CD4-positive, alpha-beta T cell treated with Interleukin-21 for 1 hour (primary cell): ENCODE measurements at places on chromosomes 7 and 10.
A peak's percentile ranks its signal among the peaks of the same experiment; 100 is the strongest.

DNA sequence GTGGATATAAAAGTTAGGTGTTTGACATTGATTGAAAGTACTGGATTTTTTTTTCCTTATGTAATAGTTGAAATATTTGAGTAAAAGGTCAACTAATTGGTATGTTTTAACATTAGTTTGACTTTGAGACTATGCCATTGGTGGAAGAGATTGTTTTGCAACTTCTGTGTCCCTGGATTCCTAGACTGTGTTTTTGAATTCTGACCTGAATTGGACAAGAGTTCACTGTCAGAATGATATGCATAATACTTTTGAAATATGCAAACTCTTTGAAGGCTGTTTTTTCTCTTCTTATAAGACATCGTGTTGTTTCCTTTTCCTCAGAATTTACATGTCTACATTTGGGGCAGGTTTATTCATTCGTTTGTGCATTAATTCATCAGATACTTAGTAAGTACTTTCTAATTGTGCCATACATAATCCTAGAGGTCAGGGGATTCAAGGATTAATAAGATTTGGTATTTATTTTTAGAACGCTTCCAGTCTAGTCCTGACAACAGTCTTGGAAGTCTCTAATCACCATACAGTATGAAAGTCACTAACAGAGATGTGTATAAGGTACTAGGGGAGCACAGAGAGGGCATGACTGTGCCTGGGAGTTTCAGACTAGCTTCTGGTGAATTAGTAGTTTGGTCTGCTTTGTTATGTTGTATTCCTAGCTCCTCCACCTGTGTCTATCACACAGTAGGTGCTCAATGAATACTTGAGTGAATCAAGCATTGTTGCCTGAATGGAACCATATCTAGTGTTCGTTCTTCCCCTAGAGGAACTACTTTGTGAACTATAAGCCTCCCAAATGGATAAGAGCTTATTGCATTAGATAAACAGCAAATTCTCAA is 49.2 kb downstream of the AGK start:
- no peak for DNase-seq

DNA sequence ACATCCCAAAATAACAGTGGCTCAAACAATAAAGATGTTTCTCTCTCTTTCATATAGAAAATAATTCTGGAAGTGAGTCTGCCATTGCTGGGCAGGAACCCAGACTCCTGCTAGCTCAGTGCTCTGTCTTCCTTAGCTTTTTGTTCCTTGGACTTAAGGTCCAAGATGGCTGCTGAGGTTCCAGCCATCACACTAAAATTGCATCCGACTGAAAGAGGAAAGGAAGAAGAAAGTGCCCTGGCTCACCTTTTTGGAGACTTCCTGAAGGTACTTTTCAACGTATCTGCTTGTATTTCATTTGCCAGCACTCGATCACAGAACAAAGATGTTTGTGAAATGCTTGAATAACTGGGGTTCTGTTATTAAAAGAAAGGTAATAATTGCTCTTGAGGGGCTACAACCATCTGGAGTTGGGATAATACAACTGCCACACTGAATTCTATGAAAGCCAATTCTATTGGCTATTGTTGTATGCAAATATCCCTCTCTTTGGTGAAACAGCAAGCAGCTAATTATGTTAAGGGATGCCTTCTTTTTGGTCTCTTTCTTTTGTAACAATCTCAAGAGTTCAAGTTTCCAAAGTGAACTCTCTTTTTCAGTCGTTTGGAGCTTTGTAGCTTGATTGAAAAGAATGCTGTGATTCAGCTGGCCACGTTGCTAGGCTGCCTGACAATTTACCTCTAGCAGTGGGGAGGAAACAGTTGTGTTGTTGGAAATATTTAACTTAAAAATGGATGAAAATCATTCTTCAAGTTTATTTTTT is 83.9 kb downstream of the BAMBI start:
- no peak for DNase-seq

DNA sequence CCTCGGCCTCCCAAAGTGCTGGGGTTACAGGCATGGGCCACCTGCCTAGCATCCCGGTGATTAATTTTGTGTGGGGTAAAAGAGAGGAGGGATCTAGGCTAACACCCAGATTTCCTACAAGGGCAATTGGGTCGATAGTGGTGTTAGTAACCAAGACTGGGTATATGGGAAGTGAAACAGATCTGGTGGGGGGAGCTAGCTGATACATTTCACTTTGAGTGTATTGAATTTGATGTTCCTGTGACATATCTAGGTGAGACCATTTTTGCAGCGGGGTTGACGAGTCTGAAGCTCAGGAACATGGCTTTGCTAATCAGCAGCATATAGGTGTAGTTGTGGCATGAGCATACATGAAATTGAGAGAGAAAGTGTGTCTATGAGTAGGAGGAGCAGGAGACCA is 12.0 kb downstream of the CLCN1 start:
- no peak for DNase-seq

GRCh38 chr7:130272381-130273080 is 5.9 kb downstream of the CPA2 start:
- no peak for DNase-seq

- DNase-seq = no peak
Measured at GRCh38 chr10:45417746-45418145, 43.7 kb downstream of the ALOX5 start.

DNA sequence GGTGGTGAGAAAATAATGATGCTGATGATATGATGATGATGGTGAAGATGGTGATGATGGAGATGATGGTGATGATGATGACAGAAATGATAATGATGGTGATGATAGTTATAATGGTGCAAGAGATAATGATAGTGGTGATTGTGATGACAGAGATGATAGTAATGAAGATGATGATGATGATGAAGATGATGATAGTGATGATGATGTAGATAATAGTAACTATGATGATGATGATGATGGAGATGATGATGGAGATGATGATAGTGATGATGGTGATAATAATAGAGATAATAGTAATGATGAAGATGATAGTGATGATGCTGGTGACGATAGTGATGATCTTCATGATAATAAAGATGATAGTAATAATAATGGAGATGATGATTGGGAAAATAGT is 22.2 kb downstream of the ABCA13 start:
- DNase-seq = no peak

GRCh38 chr7:118492466-118492865 is 268.0 kb downstream of the ANKRD7 start:
- DNase-seq = no peak

- no peak for DNase-seq
Measured at GRCh38 chr10:96416643-96417042, 57.8 kb upstream of the OPALIN start.

DNA sequence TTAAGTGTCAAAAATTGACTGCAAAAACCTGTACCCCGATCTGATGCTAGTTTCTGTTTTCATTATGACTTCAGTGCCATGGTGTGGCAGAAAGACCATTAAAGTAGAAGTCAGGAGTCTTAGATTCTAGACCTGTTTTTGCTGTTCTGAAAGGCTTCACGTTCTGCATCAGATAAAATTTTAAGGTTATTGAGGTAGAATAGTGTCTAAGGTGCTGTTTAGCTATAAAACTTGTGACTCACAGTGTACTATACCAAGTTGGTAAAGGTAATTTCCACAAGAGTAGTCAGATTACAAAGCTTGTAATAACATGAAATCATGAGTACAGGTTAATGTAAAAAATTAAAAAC is 38.6 kb downstream of the ZNRF2 start:
- peak; percentile 40 for DNase-seq

DNA sequence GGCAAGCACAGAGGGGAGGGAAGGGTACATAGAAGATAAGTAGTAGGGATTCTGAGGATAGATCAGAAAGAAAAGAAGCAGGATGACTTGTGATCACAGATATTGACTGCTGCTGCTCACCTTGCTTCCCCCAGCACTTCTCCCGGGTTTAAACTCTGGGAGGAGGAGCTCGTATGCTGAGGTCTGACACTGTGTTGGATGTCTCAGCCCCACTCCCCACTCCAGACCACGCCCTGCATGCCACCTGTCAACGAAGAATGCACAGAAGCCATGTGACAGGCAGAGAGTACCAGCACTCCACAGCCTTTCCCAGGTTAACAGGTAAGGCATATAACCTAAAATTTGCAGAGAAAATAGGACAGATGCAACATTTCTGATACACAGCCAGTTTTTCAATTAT is 388.9 kb downstream of the TNS3 start:
- no peak for DNase-seq

- DNase-seq = peak; percentile 44
Measured at GRCh38 chr10:69957886-69958555, 94.6 kb upstream of the MACROH2A2 start.

DNA sequence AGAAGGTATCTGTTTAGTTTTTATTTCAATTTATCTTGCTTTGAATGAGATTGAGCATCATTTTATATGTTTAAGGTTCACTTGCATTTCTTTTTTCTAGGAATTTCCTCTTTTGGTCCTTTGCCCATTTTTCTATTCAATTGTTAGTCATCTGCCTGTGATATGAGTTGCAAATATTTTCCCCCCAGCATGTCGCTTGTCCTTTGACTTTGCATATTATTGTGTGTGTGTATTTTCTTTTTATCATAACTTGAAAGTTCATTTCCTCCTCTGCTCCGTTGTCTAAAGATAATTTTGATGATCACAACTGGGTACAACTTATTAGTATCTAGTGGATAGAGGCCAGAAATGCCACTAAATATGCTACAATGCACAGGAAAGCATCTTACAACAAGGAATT is 132.7 kb upstream of the MDFIC start:
- DNase-seq = no peak

GRCh38 chr10:33412653-33413361 is 78.3 kb upstream of the NRP1 start:
- DNase-seq = no peak

GRCh38 chr7:102454468-102454867 is 10.2 kb downstream of the ALKBH4 start:
- DNase-seq = no peak

DNA sequence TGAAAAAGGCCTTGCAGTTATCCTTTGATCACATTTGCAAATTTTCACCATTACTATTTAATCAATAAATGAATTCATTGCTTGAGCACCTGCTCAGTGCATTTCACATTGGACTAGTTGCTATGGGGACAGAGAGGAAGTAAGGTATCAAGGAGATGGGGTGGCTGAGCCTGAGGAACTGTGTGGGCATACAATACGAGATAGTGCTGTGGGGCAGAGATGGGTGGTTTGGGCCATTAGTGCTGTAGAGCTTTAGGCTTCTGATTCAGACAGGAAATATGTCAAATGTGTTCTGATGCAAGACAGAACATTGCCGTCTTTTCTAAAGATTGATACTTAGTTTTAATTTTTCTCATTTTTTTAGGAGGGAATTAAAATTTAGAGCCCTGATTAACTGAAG is 13.2 kb downstream of the ITGB8 start:
- DNase-seq = no peak

- no peak for DNase-seq
Measured at GRCh38 chr7:2316578-2316977, 2.3 kb upstream of the SNX8 start.

- DNase-seq = no peak
Measured at GRCh38 chr7:118863966-118864365, 639.5 kb downstream of the ANKRD7 start.

DNA sequence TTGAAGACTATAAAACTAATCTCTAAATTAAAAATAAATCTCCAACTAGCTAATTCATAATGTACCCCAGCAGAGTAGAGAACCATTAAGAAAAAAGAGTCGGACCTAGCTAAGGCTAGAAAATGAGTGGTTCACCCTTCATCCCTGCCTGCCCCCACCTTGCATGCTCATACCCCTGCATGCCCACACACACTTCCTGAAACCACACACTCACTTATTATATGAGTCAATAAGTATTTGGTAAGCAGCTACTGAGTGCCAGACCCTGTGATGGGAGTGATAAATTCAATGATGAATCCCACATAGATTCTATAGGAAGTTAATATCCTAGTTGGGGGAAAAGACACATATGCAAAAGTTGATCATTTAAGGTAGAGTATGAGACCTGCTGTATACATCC is 152.9 kb upstream of the INHBA start:
- DNase-seq = no peak

GRCh38 chr10:119834188-119834587 is 38.5 kb downstream of the MCMBP start:
- DNase-seq = no peak

DNA sequence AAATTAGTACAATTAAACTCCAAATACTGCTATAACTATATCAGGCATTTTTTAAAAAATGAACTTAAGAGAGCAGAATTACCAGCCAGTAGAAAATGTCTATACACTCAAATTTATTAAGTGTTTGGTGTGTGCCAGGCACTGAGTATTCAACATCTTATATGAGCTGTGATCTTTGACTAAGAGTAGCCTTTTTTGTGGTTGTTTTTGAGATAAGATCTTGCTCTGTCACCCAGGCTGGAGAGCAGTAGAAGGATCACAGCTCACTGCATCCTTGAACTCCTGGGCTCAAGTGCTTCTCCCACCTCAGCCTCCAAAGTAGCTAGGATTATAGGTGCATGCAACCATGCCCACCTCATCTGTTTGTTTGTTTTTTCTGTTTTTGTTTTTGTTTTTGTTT is 102.5 kb upstream of the CELF2 start:
- no peak for DNase-seq

DNA sequence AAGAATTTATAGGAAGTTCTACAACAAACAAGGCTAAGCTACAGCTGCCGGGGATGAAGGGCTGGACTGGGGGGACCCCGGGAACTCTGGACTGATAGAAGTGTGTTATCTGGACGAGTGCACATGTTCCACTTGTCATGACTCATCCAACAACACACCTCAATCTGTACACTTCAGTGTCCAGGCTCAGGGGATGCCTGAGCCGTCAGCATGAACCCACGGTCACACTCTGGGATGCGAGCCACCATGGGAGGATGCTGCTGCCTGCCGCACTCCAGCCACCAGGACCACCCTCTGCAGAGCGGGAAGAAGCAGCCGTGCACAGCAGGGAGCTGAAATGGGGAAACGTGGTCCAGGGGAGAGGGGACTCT is 67.5 kb downstream of the MAD1L1 start:
- no peak for DNase-seq

DNA sequence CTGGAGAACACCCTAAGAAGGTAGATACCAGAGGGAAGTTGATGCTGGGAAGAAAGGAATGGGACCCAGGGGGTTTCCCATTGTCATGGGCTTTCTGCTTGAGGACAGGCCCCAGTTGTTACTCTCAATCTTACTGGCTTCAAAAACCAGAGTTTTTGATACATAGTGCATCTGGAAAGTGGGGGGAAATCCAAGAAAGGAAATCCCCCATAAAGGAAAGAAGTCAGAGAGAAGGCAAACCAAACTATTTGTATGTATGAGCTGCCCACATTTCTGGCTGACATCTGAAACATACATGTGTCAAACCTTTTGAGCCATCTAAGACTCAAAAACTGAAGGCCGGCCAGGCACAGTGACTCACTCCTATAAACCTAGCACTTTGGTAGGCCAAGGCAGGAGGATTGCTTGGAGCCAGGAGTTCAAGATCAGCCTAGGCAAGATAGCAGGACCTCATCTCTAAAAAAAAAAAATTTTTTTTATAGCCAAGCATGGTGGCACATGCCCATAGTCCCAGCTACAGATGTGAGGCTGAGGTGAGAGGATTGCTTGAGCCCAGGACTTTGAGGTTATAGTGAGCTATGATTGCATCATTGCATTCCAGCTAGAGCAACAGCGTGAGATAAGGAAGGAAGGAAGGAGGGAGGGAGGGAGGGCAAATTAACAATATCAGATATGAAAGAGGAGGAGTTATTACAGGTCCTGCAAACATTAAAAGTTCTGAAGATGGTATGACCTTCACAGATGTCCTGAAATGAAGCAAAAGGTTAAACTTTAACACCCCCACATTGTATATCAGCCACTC is 6.7 kb upstream of the COA1 start:
- no peak for DNase-seq

- no peak for DNase-seq
Measured at GRCh38 chr7:3780525-3780924, 479.5 kb downstream of the SDK1 start.

- DNase-seq = no peak
Measured at GRCh38 chr10:124640538-124641231, 103.5 kb downstream of the FAM53B start.

- no peak for DNase-seq
Measured at GRCh38 chr10:45425621-45426563, 51.9 kb downstream of the ALOX5 start.
